Amygdala (tissue), 56 donors: ENCODE measurements at places on chromosomes 4 and X.

DNA sequence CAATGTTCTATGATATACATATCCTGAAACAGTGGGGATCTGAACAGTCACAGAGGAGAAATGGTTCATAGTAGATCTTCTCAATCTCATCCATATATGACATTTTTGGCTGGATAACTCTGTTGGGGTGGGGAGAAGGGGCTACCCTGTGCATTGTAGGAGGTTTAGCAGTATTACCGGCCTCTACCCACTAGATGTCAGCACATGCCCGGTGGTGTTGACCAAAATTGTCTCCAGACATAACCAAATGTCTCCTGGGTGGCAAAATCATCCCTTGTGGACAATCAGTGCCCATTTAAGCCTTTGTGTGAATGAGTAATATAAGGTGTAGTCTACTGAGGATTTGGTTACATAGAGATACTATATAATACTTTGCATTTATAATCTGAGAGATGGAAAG lies 89.9 kb downstream of the PLS3 start:
- DNase-seq: no peak

- DNase-seq: no peak
Measured at GRCh38 chr4:35970366-35970960, 273.9 kb downstream of the ARAP2 start.

GRCh38 chr4:6658597-6659075 lies 18.2 kb downstream of the MRFAP1 start:
- DNase-seq: peak; percentile 18

GRCh38 chrX:74814681-74815080 lies 110.6 kb downstream of the NEXMIF start:
- no peak for DNase-seq

DNA sequence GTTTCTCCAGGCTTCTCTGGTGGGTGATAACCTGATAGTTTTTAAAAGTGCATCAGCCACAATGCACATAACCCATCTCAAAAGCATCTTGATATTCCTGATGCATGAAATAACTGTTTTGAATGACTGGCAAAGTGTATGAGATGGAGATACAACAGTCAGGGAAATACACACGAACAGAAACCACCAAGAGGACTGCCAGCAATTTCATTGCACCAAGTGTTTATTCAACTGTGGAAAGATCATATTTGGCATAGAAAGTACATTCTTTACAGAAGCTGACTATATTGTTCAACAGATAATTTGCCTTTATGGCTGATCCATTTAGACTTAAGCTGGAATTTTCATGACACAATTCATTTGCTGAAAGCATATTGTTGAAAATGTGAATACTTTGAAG lies 139.5 kb downstream of the SLIT2 start:
- DNase-seq: no peak

DNA sequence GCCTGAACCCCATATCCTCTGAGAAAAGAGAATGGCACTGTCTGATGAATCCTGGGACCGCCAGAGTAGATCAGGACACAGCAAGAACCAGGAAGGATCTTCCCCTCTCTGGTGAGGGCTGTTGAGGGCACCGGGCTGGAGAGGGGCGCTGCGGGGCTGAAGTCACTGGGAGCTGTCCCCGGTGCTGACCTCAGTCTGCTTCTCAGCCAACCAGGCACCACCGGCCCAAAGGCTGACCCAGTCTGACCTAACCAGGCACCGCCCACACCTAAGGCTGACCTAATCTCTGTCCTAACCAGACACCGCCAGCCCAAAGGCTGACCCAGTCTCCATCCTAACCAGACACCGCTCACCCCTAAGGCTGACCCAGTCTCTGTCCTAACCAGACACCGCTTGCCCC lies 82.8 kb downstream of the CPZ start:
- no peak for DNase-seq

DNA sequence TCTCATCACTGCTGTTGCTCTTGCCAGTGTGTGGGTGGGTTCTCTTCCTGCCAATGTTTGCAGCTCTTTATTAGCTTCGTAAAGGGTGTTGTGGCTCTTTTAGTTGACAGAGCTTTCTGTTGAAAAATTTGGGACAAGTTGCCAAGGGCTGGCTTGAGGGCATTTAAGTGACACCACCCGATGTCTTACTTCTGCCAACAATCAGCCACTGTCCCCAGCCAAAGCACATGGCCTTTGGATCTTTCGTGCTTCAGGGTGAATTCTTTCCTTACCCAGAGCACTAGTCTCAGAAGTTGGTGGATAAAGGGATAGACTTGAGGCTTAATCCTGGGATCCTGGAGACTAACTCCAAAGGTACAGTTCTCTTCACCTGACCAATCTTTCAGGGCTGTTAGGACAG lies 113.6 kb downstream of the SOX3 start:
- DNase-seq: no peak

DNA sequence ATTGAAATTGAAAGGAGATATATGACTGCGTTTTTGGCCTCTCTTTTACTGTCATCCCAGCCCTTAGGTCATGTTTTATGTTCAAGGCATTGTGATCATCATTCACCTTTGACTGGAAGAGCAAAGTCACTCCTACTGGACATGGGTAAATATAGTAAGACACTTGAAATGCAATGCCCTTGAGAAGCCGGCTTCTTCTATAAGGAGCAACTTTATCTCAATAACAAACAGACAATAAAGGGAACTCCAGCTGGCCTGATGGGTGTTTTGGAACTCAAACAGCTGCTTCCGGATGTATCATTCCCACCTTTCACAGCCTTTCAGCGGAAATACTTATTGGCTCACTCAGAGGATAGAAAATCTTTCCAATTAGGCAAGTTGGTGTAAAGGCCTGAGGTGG lies 65.1 kb upstream of the C4orf54 start:
- no peak for DNase-seq
